Naive thymus-derived CD8-positive, alpha-beta T cell (primary cell): ENCODE measurements at places on chromosomes 6 and 20. TPM values are rescaled to one million over a fixed set of nuclear protein-coding genes. Genes with fewer than 3 reads are reported as not detected.

Gene MEI4
- 0.14 TPM for total RNA-seq

Gene ABHD16B
- total RNA-seq: not detected

Gene PBOV1
- not detected for total RNA-seq

Gene BMP7
- total RNA-seq: not detected

Gene PRSS35
- total RNA-seq: not detected

Gene RAET1L
- total RNA-seq: not detected

Gene C6orf52
- total RNA-seq: 1.8 TPM

Gene FARS2
- total RNA-seq: 13.6 TPM

Gene SS18L1
- 23.0 TPM for total RNA-seq

GRCh38 chr20:53175135-53175780 is 203.1 kb downstream of the TSHZ2 start:
- H3K27me3 ChIP-seq: peaks cover 9% of the 10 kb centered on the region
- no peaks in the 10 kb centered on the region for H3K36me3 ChIP-seq
- no peaks in the 10 kb centered on the region for H3K4me1 ChIP-seq
- H3K4me3 ChIP-seq: no peak overlapping the region
- DNase-seq: no peak

GRCh38 chr6:134287859-134288537 is 29.9 kb downstream of the SGK1 start:
- H3K27ac ChIP-seq: no peak overlapping the region
- no peak for DNase-seq
- H3K4me1 ChIP-seq: peaks cover 21% of the 10 kb centered on the region
- H3K4me3 ChIP-seq: peak overlapping the region; percentile 30

DNA sequence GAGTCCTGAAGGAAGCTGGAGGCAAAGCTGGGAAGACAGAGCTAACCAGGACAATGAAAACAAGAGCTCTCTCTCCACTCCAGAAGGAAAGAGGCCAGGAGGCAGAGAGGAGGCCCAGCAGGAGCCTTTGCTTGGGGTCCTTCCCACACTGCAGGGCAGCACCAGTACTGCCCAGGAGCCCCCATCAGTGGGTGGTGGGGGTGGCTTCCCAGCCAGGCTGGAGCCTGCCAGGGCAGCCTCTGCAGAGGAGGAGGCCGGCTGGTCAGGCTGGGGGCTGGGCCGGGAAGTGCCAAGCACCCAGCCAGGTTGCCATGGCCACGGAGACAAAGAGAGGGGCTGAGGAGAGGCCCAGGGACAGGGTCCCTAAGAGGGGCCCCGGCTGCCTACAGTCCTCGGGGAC is 33.4 kb downstream of the PREX1 start:
- H3K27ac ChIP-seq: peak overlapping the region; percentile 91
- no peak overlapping the region for H3K4me3 ChIP-seq
- H3K36me3 ChIP-seq: no peaks in the 10 kb centered on the region
- DNase-seq: no peak
- H3K4me1 ChIP-seq: peaks cover 84% of the 10 kb centered on the region

DNA sequence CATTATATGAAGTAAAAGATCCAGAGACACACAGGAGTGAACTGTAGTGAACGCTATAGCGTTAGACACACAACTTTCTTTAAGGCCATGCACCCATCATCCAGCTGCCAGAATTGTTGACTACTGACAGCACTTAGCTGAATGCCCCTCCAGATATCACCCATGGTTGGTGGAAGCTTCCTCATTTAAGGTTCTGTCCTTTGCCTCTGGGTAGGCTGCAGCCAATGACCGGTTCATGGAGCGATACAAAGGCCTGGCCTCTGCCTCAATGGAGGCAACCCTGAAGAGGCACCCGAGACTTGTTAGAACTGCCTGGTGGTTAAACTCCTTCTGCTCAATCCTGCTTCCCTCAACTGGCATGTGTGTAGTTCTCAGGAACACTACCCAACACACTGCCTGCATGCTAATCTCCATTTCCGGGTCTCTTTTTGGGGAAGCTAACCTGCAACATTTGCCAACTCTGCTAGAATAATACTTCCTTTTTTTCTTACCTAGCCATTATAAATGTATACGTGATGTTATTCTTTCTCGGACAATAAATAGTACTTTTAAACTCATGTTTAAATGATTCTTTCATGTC is 49.8 kb upstream of the THEMIS start:
- peak overlapping the region; percentile 91 for H3K27ac ChIP-seq
- H3K4me3 ChIP-seq: peak overlapping the region; percentile 80
- H3K4me1 ChIP-seq: peaks cover 65% of the 10 kb centered on the region

DNA sequence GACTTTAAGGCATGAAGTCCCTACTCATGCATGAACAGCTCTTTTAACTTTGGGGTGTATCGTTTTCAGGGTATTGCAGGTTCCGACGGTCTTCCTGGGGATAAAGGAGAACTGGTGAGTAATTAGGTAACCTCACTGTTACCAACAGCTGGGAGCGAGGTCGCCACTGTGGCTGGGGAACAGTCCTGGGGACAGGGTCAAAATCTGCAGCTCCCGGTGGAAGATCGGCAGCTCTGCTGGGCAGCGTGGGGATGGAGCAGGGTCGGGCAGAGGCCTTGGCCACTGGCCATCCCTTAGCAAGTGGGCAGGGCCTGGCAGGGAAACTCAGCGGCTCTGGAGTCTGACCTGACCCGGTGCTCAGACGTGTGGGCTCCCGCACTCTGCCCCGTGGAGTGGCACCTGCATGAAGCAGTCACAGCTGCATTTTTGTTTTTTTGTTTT is 16.1 kb downstream of the COL9A3 start:
- no peak for DNase-seq
- no peak overlapping the region for H3K4me3 ChIP-seq
- H3K27me3 ChIP-seq: no peaks in the 10 kb centered on the region

GRCh38 chr20:33334111-33334510 is 51.1 kb downstream of the BPIFB1 start:
- H3K27me3 ChIP-seq: peaks cover 2% of the 10 kb centered on the region
- H3K27ac ChIP-seq: no peak overlapping the region
- DNase-seq: no peak
- H3K4me1 ChIP-seq: no peaks in the 10 kb centered on the region
- H3K36me3 ChIP-seq: peaks cover 2% of the 10 kb centered on the region

DNA sequence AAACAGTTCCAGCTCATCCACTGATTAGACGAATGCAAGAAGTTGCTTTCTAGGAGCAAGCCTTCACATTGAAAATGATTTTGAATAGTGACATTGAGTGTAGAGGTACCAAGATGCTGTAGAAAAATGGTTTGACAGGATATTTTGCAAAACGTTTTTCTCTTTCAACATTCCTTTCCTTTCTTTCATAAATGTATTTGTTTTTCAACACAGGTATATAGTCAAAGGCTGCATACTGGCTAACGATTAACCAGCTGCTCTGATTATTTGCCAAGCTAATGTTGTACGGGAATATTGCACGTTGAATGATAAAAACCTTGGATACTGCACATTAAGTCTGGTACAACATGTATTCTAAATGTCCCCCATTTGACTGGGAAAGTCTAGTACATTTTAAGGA is 78.8 kb upstream of the TENT5A start:
- H3K27ac ChIP-seq: no peak overlapping the region
- no peaks in the 10 kb centered on the region for H3K4me1 ChIP-seq
- H3K36me3 ChIP-seq: no peaks in the 10 kb centered on the region
- no peak overlapping the region for H3K4me3 ChIP-seq
- no peak for DNase-seq
- no peaks in the 10 kb centered on the region for H3K27me3 ChIP-seq

DNA sequence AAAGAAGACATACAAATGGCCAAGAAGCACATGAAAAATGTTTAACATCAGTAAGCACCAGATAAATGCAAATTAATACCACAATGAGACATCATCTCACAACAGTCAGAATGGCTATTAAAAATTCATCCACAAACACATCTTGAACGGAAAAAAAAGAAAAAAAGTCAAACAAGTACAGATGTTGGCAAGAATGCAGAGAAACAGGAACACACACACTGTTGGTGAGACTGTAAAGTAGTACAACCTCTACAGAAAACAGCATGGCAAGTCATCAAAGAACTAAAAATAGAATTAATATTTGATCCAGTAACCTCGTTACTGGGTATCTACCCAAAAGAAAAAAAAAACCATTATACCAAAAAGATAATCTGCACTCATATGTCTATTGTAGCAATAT is 6.5 kb downstream of the STX7 start:
- H3K36me3 ChIP-seq: peaks cover 3% of the 10 kb centered on the region
- H3K27ac ChIP-seq: no peak overlapping the region
- H3K4me3 ChIP-seq: no peak overlapping the region
- DNase-seq: no peak

DNA sequence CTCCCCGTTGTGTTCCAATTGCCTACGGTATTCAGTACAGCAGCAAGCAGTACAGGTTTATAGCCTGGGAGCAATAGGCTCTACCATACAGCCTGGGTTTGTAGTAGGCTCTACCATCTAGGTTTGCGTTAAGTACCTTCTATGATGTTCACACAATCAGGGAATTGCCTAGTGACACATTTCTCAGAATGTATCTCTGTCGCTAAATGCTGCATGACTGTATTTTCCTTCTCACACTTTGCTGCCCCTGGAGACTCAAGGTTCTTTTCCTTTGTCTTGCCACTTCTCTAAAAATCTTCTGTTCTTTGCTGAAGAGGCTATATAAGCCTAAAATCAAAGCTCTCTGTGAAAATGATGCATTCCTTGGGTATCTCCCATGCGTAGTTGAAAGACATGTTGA is 241.9 kb downstream of the CD83 start:
- no peaks in the 10 kb centered on the region for H3K27me3 ChIP-seq
- no peak overlapping the region for H3K4me3 ChIP-seq
- H3K27ac ChIP-seq: no peak overlapping the region
- no peak for DNase-seq
- H3K36me3 ChIP-seq: no peaks in the 10 kb centered on the region

DNA sequence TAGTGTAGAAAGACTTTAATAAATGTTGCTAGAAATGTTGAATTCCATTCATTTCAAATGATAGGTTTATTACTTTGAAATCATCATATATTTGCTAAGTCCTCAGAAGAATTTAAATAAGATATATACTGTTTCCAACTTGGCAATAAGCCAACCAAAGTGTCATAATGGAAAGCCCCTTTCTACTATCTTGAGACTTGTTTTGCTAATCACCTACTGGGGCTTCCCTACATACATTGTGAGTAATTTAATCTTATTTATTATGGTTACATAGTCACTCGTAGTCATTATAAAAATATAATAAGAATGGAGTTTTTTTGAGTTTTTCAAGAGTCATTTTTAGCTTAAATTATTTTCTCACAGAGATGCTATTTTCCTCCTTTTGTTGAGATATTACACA is 20.7 kb downstream of the COL19A1 start:
- H3K27ac ChIP-seq: peak overlapping the region; percentile 77

GRCh38 chr6:28980137-28980851 is 24.8 kb downstream of the ZNF311 start:
- no peak overlapping the region for H3K27ac ChIP-seq
- DNase-seq: no peak
- peaks cover 7% of the 10 kb centered on the region for H3K36me3 ChIP-seq
- peak overlapping the region; percentile 86 for H3K4me3 ChIP-seq
- H3K4me1 ChIP-seq: peaks cover 68% of the 10 kb centered on the region

DNA sequence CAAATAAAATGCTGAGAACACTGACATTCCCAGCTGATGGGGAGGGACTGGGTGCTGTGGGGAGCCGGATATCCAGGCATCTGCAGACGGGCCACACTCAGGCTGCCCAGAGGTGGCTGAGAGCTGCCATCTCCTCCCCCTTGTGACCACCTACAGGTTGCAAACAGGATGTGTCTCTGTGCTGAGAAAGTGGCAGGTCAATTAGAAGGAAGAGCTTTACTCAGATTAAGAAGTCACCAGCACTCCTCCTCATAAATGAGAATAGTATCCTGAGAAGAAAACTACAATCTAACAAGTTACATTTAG is 63.0 kb downstream of the HUS1B start:
- no peaks in the 10 kb centered on the region for H3K27me3 ChIP-seq
- no peak for DNase-seq
- no peaks in the 10 kb centered on the region for H3K4me1 ChIP-seq
- no peak overlapping the region for H3K4me3 ChIP-seq
- H3K27ac ChIP-seq: no peak overlapping the region
- H3K36me3 ChIP-seq: no peaks in the 10 kb centered on the region

DNA sequence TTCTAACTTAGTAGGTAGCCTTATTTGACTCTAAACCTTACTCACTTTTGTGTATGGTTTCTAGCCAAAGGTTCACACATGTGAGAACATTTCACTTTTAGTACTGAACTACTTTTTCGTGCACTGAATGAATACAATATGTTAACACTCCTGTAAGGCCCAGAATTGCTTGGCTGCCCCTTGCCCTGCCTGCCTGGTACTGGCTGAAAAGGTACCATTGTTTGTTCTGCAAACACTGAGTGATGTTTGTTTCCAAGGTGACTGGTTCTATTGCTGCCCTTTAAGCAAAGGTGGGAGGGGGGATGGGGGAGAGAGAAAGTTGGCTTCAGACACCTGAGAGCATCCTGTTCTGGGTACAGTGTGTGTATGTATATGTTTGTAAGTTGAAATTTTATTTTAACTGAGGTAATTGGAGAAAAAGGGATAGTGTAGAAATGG is 31.2 kb downstream of the RREB1 start:
- H3K27ac ChIP-seq: peak overlapping the region; percentile 99
- peak overlapping the region; percentile 16 for H3K4me3 ChIP-seq
- DNase-seq: peak; percentile 43
- peaks cover 55% of the 10 kb centered on the region for H3K4me1 ChIP-seq
- no peaks in the 10 kb centered on the region for H3K36me3 ChIP-seq

- peaks cover 53% of the 10 kb centered on the region for H3K36me3 ChIP-seq
- no peak overlapping the region for H3K27ac ChIP-seq
- H3K4me1 ChIP-seq: peaks cover 33% of the 10 kb centered on the region
- H3K27me3 ChIP-seq: no peaks in the 10 kb centered on the region
- H3K4me3 ChIP-seq: no peak overlapping the region
- DNase-seq: no peak
These were observed 89.3 kb downstream of the L3MBTL3 start for GRCh38 chr6:130107710-130108109.

DNA sequence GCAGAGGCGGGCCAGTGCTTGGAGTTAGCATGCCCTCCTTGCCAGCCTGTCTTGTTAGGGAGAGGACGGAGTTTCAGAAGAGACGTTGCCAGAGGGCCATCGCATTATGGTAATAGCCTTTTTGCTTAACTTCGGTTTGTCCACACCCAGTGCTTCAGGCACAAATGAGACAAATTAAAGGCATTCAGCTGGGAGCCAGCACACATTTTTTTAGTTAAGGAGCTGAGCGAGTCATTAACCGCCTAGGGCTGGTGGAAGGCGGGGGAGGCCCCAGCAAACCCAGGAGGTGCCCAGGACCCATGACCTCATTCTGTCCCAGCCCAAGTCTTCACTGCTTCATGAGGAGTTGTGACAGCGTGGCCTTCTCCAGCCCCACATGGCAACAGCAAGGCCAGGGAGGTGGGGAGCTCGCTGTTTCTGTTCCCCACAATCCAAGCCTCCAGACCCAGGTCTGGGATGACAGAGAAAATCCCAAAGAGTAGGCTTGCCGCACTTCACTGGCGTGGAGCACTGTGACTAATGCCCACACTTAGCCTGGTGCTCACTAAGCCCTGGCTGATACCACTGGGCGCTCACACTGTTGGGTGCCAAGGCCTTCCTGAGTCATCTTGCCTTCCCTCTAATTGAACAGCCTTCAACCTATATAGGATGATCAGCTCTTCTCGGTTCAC is 237.1 kb downstream of the ANKRD60 start:
- no peak overlapping the region for H3K4me3 ChIP-seq
- H3K27me3 ChIP-seq: peaks cover 1% of the 10 kb centered on the region
- no peaks in the 10 kb centered on the region for H3K4me1 ChIP-seq
- no peak overlapping the region for H3K27ac ChIP-seq
